ENCODE measurements at places on chromosomes 16 and 17.

- no peak for DNase-seq
Observed at GRCh38 chr16:3612510-3613466, 1.4 kb upstream of the SLX4 start.

GRCh38 chr17:10735251-10735650 is 5.4 kb upstream of the TMEM220 start:
- no peak for DNase-seq

- DNase-seq, result no peak
Observed at GRCh38 chr17:48198950-48199541, 91.5 kb downstream of the SNX11 start.

DNA sequence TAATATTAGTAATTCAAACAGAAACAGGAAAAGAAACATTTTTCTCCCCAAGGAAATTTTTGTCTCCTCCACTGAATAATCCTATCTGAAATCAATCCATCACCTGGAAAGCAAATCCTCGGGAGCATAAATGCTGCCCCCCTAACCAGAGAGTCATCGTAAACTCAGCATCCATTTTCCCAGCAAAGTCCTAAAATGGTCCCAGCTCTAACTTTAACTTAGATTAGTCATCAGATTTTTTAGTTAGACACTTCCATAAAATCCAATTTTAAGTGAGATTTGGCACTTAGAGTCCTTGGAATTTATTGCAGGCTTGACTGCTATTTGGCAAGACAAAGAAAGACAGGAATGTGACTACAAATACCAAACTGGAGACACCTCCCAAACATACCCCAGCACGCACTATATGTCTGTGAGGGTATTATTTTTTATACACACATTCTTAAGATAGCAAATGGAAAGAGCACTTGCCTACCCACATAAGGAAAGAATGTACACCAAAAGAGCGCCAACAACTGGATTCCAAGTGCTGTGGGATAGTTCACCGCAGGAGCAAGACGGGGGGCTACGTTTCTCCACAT is 15.4 kb downstream of the SCO1 start:
- no peak for DNase-seq

All from stimulated activated CD4-positive, alpha-beta T cell treated with anti-CD3 and anti-CD28 coated beads, Interleukin-1b, Interleukin-23, amount 100 ng/mL, for 1 hour (primary cell).